ENCODE measurements at places on chromosomes 1 and 21.

GRCh38 chr21:31316488-31317169 is 27.4 kb downstream of the TIAM1 start:
- DNase-seq: no peak

- DNase-seq: no peak
Observed at GRCh38 chr1:151584278-151584677, 27.6 kb upstream of the SNX27 start.

DNA sequence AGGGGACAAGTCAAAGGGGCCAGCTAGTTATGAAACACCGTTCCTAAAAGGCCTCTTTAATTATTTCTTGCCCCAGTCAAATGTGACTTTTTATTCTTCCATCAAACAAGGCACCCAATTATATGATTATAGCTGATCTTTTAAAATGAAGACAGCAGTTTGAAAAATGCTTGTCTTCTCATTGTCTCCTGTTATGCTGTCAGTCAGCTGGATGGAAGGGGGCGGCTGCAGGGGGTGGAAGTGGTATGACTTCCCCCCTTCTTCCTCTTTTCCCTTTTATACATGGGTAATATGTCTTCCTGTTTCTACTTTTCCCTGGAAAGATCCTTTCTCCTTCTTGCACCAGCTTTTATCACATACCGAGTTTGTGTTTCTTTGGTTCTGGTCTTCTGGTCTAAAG is 25.8 kb upstream of the KCNA10 start:
- DNase-seq: no peak

DNA sequence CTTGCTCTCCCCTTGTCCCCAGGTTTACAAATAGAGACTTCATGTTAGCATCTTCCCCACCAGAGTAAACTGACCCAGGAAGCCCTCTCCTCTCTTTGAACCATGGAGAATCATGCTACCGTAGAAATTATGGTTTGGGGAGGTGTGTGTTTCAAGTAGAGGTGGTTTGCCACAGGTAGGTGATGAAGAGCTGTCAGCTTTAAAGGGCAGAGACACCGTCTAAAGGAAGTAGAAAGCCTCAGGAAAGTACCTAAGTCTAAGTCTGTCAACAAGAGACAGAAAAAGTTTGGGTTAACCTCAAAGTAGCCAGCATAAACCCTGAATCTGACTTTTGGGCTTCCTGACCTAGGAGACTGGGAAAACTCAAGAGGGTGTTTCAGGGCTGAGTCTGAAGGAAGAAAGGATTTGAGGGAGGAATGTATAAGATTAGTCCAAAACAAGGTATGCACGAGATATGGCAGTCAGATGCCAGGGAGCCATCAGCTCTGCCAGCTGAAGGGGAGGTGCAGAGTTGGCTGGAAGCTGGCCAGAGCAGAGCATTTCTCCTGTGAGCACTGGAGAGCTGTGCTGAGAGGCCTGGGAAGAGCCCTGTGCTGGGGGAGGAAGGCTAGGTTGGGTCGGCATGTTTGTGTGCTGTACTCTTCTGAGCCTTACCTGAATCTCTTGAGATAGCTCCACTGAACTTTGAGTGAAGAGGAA is 14.3 kb downstream of the ADAMTSL4 start:
- DNase-seq: peak; percentile 95

GRCh38 chr1:11778844-11779623 is 17.0 kb downstream of the C1orf167 start:
- no peak for DNase-seq

DNA sequence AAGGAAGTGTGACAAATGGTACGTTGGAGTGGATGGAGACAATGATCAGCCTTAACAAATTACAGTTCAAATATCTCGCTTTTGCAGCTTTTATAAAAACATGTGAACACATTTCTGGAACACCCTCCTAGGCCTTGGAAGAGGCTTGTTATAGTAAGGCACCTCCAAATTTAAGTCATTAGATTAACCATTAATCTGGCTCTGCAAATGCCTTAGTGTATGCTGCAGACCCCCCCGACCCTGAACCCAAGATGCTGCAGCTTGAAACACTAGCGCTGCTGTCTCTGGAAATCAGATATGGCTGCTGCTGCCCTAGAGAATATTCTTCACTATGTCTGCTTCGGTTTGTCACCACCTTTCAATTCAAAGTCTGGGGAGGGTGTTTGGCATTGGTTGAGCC is 196.4 kb downstream of the MIS18A start:
- DNase-seq: no peak

DNA sequence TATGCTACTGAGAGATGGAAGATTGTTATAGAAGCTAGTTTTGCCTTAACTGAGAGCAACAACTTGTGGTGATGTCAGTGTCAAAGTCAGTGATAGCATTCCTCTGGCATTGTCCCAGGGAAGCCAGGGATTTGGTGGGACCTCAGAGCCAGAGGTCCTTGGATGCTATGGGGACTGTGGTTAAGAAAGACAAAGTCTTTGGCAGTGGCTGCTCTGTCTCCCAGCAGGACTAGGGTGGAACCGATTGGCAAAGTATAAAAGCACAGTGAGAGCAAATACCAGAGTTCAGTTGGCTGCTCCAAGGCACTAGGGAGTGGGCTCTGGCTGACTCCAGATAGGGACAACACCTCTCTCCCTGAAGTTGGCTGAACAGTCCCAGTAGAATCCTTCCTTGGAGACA is 104.8 kb downstream of the GDAP2 start:
- no peak for DNase-seq

DNA sequence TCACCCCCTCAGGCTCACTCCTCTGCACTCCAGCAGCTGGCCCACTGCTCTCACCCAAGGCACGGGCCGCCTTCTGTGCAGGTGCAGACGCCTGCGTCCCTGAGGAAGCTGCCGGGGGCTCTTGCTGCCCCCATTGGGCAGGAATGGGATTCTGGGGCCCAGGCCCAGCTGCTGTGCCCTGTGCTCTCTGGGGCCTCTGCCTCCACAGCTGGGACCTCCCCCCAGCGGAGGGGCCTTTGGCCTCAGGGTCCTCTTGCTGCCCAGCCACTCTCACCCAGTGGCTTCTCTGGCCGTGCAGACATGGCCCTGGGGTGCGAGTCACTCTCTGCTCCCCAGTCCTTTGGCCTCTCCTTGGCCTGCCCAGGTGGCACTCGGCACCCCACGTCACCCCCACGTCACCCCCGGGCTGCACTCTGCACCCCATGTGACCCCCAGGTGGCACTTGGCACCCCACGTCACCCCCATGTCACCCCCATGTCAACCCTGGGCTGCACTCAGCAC is 19.1 kb upstream of the LRRC3 start:
- no peak for DNase-seq

DNA sequence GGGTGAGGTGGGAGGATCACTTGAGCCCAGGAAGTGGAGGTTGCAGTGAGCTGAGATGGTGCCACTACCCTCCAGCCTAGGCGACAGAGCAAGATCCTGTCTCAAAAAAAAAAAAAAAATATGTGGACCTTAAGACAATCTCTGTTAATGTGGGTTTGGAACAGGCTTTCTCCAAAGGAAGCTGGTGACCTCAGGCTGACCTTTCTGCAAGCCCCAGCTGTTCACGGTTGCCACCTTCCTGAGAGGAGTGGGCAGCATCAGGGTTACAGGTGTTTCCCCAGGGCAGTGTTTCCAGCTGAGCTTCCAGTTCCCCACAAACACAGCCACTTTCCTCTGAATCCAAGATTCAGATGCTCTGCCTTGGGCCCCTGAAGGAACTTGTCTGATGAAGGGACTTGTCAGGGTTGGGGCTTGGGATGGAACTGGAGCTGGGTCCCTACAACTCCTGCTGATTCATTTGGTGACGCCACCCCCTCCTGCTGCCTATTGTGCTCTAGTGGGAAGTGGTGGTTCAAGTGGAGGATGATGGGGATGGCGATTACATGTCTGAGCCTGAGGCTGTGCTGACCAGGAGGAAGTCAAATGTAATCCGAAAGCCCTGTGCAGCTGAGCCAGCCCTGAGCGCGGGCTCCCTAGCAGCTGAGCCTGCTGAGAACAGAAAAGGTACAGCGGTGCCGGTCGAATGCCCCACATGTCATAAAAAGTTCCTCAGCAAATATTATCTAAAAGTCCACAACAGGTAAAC is 1.9 kb downstream of the ZBTB48 start:
- DNase-seq: no peak

- no peak for DNase-seq
Observed at GRCh38 chr1:62109124-62109523, 85.5 kb upstream of the L1TD1 start.

DNA sequence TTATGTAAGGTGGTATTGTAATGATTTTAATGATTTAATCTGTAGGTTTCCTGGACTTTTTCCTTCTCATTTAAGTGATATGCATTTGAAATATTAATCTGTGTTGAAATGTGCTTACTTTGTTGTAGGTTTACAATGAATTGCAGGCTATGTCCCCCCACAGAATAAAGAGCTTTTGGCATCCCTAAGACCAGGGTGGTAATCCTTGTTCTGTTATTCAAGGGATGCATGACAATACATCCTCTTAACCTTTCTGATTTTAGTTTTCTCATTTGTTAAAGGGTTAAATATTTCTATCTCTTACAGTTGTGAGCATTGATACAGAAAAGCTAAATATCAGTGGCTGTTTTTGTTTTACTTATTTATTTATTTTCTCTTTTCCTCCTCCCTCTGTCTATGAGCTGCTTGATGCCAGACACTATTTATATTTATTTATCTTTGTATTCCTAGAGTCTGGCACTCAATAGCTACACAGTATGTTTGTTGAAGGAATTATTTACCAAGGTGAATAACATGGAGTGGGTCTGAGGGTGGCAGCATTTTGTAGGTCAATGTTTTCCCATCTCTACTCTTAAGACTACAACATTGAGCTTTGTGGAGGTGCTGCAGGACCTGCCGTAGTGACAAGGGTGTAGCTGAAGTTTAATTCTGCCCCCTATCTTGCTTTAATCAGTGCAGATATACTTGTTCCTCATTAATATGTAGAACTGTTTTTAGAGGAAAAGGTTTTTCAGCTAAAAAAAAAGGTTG is 19.9 kb upstream of the ADGRL2 start:
- no peak for DNase-seq

DNA sequence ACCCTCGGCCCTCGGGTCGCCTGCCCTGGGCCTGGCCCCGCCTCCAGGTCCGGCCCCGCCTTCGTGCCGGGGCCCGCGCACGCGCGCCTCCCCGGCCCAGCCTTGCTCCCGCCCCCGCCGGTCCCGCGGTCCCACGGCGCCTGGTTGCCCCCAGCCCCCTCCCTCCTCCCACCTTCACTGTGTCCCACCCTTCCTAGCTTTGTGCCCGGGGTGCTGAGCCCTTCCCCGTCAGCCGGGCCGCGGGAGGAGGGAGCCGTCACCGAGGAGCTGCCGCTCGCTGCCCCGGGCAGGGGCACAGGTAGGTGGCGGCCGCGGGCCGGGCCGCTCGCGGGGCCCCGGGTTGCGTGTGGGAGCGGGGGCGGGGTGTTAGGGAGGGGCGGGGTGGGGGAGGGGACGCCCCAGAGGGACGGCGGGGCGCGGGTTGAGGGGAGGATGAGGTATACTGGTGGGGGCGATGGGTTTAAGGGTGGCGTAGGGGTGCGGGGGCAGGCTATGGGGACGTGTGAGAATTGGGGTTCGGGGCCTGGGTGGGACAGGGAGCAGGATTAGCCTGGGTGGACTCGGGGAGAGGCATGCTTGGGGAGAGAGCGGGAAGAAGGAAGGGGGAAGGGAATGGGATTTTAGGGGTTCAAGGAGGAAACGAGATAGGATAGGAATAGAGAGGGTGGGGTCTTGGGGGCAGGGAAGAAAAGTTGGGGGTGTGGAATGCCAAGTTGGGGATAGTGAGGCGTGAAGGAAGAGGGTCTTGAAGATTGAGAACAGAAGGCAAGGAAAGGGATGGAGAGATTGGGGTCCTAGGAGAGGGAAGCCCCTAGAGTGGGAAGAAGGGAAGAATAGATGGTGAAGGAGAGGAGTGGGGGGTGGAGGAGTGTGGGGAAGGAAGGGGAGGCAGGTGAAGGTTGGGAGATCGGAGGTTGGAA is at the start of gene LRRC42:
Gene LRRC42, plus strand, starts transcription at position 99 of the 920 bp plus-strand sequence. CDS start 5,650 bp downstream, outside the sequence.
- no peak for DNase-seq

DNA sequence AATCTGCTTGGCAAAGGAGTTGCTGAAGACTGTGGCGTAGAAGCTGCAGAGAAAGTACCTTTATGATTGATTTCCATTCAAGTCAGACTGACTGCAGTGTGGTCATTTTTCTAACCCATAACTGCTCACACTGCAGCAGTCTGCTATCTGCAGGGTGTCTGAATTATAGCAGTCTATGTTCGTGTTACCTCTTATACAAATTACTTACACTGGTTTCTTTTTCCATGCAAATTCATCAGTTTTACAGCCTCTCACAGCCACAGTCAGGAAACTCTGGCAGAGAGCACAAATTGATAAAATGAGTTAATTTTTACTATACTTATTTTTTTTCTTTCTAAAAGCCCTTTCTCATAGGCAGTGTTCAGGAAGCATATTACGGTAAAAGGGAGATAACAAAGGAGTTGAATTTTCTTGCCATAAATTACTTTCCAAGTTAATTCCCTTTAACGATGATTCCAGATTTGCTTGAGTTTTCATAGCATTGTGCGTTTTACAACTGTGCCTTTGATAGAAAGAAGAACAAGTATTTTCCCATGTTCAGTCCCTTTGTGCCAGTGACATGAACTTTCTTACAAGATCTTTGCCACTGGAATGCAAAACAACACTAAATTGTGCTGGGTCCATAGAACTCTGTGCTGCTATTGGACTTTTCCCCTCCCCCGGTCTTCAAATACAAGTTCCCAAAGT is 261.5 kb downstream of the NFIA start:
- no peak for DNase-seq

GRCh38 chr1:109466452-109467300 is at the start of gene SYPL2:
Gene SYPL2, plus strand, starts transcription at chr1:109466546. Its CDS starts 298 bp downstream, at chr1:109466844.
- DNase-seq: no peak

- no peak for DNase-seq
Observed at GRCh38 chr1:1929102-1929638, 10.1 kb upstream of the TMEM52 start.

Data from MM.1S (cell line).